NCI-H345 (cell line): ENCODE measurements at places on chromosomes 16 and 17.

- DNase-seq = no peak
These were observed 23.9 kb upstream of the ANKFY1 start for GRCh38 chr17:4287710-4288109.

DNA sequence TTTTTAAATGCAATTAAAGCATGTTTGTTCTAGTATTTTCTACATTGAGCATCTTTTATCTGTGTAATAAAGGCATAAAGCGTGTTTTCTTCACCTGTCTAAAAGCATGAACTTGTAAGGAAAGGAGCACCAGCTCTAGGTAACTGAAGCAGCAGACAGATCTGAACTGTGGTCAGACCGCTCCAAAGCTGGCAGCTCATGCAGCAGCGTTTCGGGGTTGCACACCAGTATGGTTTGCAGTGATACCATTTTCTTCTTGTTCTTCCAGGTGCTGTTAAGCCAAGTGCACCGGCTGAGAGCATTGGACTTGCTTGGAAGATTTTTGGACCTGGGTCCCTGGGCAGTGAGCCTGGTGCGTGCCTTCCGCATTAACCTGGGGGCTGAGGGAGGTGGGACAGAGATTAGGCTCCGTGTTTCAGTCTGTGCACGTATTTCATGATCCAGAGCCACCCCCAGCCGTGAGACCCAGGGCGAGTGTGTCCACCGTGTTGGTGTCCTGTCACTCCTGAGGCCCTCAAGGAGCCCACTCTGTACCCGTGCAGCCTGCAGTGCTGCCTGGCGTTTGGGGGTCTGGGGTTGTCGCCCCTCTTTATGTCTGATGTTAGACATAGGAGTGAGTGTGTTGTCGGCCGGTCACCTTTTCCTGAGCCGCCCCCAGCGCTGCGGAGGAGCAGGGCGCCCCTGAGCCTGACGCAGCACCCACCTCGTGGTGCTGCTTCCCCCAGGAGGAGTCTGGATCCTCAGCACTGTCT, 136.3 kb upstream of the CHMP6 start:
- no peak for DNase-seq

DNA sequence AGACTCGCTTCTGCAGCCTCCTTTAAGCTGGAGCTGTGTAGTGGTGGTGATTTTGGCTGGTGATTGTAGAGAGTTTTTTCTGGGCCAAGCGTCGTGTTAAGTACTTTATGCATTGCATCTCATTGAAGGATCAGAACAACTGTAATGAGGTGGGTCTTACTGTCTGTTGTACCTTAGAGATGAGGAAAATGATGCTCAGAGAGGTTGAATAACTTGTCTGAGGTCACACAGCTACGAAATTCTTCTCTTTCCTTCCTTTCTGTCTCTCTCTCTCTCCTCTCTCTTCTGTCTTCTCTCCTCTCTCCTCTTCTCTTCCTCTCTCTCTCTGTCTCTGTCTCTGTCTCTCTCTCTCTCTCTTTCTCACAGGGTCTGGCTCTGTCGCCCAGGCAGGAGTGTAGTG, 82.8 kb downstream of the CNGB1 start:
- no peak for DNase-seq

DNA sequence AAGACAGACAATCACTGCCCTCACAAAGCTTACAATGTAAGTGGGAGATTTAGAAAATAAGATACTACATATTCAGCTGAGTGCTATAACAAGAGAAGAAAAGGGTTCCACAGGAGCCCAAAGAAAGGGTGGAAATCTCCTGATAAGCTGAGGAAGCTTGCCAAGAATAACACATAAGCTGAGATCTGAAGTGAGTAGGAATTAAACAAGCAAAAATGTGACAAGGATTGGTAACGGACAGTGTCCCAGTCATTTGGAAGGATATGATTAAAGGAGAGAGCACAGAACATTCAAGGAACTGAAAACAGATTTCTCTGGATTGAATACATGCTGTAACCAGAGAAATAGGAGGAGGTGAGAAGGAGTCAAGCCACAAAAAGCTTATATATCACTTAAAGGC, 13.0 kb downstream of the CDYL2 start:
- no peak for DNase-seq

DNA sequence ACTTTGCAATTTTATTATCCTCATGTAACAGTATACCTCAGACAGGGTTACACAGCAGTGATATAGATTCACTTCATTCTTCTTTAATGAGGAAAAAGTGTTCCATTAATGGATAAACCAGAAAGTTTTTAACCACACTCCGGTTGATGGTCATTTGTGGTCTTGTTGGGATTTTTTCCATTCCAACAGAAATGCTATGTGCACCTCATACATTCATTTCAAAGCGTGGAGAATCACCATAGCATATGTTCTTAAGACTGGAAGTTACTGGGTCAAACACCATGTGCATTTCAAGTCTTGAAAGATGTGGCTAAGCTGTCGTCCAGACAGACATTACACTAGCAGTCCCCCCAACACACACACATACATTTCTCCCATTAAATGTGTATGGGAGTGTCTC, 245.8 kb upstream of the CDH5 start:
- no peak for DNase-seq

- peak; percentile 14 for DNase-seq
These were observed 542 bp downstream of the KLHL36 start for GRCh38 chr16:84648595-84649510.

DNA sequence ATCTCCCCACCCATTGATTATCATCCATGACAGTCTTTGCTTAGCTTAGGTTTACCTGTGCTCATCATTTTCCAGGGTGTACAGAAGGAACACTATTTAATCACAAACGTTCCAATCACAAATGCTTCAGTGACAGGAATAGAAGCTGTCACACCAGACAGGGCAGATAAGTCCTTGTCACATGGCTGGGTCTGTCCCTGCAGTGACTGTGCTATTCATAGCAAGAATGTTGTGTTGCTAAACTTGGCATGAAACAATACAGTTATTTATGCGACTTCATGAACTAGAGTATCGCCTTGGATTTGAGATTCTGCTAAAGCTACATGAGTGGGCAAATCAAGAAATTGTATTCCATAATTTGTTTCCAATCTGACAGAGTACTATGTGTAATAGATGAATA, 108.4 kb downstream of the CDH13 start:
- no peak for DNase-seq
